ENCODE measurements at places on chromosomes 3 and 15.

GRCh38 chr3:63617391-63617790, 35.1 kb upstream of the SNTN start:
- no peak for DNase-seq

GRCh38 chr3:127019449-127019848, 36.5 kb downstream of the PLXNA1 start:
- DNase-seq, result no peak

- no peak for DNase-seq
Measured at GRCh38 chr3:16788440-16789056, 96.2 kb upstream of the PLCL2 start.

DNA sequence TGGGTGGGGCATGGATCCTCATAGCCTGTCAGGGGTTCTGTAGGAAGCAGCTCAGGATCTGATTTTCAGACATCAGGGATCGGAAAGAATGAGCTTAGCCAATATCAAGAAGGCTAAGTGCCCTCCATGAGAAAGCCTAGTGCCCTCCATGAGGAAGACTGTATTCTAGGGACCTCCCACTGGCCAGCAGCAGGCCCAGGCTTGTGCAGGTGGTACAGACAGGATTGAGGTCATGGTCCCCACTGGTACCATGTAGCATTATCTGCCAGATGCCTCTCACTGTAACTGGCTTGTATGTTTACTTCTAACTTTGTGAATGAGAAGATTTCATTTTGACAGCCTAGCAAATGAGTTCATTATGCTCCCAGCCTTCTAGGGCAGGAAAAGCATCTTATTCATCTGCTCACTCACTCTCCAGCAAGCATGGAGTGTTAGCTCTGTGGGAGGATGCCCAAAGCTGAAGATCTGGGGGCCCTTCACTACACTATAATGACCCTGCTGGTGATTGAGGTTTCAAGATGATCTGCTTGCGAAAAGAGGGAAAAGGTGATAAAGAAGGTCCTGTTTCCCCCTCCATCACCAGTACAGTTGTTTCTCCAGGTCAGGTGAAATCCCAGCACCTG, 7.5 kb downstream of the EPHB1 start:
- DNase-seq, result no peak

GRCh38 chr3:74636981-74637380, 22.5 kb upstream of the CNTN3 start:
- DNase-seq, result no peak

DNA sequence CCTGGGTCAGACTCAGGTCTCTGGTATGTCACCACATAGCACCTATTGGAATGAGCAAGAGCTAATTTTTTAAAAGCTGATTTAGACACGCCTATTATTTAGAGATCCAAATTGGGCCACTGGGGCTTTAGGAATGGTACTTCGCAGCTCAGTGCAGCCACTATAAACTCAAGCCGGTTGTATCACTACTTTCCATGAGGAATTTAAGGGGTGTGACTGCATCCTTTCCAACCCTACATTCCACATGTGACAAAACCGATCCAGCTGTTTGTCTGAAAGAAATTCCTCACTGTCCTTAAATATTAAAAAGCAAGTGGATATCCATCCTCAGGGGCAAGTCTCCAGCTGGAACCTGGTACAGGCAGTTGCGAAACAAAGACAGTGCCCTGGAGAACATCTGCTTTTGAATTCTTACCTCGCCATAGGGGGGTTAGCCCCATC, 12.8 kb downstream of the VGLL3 start:
- DNase-seq, result no peak

DNA sequence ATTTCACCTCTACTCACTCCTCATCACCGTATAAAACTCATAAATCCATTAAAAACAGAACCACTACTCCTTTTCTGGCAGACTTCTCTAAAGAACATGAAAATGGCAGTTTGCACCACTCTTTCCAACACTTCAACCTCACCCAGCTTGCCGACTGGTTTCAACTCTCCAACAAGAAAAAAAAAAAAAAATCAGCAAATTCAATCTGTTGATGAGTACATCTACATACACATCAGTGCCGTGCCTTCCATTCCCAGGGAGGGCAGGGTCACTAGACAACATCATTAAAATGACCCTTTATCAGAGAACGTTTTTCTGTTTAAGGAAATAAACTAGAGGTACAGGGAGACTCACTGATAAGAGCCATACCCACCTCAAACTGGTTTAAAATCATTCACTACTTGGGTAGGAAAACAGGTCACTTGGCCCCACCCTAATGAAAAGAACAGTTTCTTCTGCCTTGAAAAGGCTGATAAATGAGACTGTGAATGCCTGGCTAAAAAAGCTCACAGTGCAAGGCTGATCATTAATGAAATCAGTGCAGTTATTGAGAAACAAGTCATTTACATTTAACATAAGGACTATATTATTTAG, 6.0 kb downstream of the ANXA2 start:
- DNase-seq, result no peak

- no peak for DNase-seq
Measured at GRCh38 chr3:47984075-47984728, 32.0 kb downstream of the MAP4 start.
